Stimulated activated CD8-positive, alpha-beta memory T cell treated with anti-CD3 and anti-CD28 coated beads, Interleukin-7, amount 100 ng/mL, for 48 hours (primary cell): ENCODE measurements at places on chromosomes 3 and 15.

DNA sequence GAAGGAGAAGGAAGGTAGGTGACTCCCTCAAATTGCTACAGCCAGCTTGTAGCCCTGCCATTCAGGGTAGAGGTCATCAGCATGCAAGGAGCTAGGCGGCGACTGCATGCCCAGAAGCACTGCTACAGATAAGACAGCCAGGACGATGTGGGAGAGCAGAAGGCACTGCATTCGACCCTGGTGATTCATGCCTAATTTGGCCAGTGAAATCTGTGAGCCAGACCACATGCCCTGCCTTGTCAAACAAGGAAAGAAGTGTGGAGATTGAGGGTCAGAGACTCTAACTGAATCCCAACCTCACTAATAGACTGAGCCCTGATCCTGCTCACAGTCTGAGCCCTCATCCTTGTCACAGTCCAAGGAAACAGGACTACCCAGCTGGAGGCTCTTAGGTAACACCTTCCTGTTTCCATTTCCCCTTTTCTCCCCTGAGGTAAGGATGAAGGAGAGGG is 86.6 kb downstream of the LINGO1 start:
- DNase-seq: no peak

GRCh38 chr15:69760258-69760845 is 307.7 kb downstream of the RPLP1 start:
- no peak for DNase-seq

DNA sequence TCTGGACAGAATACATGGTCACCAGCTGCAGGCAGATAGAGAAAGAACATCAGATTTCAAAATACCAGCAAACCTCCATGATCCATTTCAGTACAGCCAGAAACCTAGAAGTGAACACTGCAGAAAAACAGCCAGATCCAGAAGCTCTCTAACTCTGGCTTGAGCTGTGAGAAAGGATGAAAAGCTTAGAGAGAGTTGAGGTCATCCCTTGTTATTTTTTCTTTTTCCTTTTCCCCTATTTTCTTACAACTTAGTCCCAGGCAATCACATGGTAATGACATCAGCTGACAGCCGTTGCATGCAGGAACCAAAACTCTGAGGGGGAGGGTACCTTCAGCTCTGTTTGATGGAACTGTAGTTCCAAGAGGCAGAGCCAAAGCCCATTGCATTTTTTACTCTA is 113.2 kb downstream of the TCF12 start:
- no peak for DNase-seq

DNA sequence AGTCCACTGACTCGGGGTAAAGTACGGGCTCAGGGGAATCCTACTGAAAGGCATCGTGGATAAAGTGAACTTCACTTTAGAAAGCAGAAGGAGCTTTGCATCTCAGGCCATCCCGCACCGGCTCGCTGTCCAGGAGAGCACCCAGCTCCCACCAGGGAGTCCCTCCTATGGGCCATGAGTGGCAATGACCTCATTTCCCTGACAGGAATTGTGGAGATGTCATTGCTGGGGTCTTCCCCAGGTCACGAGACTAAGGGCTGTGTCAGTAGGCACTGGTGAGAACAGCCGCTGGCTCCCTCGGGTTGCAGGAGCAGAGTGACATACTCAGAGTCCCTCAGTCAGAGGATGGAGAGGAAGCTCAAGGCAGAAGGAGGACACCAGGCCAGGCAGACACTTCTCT is 97.3 kb downstream of the XXYLT1 start:
- DNase-seq: no peak

DNA sequence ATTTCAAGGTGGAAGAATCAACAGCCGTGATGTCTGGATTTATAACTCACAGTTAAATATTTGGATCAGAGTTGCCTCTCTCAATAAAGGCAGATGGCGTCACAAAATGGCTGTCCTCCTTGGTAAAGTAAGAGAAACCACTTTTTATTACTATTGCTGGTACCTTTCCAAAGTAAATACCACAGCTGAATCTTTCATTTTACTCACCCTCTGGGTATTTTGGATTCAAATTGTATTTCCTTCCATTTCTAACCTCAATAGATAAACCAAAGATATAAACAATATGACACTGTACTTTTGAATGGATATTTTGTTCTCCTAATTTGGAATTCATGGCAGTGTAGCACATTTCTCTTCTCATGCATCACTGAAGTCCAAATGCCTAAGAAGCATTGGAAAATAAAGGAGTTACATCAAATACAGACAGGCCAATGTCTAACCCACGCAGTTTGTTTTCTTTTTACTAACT is 29.5 kb downstream of the KLHL24 start:
- no peak for DNase-seq

DNA sequence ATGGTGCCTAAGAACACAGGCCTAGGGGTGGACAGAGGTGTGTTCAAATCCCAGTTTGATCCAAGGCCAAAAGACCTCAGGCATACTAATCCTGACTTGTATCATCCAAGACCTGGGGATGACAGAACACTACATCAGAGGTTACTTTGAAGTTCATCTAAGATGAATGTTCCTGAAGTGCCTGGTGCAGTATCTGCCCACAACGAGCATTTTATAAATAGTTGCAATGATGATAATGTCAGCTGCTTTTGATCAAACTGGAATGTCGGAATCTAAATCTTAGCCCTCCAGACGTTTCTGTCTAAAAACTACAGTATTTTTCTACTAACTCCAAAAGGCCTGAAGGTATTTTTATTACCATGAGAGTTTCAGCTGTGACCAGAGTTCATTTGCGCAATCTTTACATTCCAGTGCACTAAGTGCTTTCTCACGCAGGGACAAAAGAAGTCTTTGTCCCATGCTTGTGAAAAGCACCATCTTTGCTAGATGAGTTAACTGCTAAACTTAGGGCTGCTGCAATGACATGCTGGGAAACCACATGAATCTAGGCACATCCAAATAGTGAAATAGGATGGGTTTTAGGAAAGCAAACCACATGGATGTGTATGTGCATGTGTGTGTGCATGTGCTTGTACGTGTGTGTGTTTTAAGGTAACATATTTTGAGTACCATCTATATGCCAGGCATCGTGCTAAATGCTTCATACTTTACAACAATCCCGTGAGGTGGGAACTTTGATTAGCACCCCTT is 18.1 kb downstream of the ANXA2 start:
- DNase-seq: no peak

GRCh38 chr15:47609693-47610092 is 107.6 kb upstream of the SEMA6D start:
- DNase-seq: no peak

DNA sequence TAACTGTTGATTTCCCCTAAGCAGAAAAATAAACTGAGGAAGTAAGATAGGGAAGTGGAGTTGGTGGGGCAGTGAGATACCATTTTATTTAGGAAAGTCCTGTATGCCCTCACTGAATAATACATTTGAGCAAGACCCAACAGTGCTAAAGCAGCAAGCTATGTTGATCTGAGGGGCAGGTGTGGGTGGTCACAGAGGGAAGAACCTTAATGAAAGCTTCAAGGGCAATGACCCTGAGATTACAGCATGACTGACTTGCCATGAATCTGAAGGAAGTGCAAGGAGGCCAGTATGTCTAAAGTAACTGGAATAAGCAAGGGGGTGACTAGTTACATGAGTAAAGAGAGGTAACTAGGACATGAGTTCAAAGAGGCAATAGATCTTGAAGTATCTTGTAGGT is 159.5 kb downstream of the CD47 start:
- no peak for DNase-seq

GRCh38 chr3:3817865-3818264 is 18.6 kb downstream of the LRRN1 start:
- no peak for DNase-seq

DNA sequence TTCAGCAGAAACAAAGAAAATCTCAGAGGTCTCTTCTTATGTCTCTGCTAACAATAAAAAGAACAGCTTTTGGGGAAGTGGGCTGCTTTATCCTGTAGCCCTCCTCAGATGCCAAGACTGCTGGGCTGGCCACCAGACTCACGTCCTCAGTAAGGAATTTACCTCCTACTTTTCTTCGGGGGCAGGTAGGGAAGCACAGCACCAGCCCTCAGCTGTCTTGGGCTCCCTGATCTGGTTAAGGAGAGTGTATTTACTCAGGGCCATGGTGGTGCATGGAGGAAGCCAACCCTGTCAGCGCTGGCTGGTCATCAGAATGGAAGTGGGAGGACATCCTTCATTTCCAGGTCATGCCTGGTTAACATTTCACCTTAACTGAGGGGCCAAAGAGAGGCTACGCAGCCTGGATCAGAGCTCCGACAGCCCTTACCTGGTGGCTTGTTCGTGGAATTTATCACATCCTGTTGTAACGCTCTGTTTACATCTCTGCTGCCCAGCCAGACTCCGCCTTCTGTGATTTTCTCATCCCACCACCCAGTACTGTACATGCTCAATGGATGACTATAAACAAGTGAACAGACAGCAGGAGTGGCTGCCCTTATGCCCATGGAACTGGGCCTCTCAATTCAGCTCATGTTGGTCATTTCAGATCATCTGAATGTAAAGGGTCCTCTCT is 108.3 kb downstream of the IGF2BP2 start:
- no peak for DNase-seq

DNA sequence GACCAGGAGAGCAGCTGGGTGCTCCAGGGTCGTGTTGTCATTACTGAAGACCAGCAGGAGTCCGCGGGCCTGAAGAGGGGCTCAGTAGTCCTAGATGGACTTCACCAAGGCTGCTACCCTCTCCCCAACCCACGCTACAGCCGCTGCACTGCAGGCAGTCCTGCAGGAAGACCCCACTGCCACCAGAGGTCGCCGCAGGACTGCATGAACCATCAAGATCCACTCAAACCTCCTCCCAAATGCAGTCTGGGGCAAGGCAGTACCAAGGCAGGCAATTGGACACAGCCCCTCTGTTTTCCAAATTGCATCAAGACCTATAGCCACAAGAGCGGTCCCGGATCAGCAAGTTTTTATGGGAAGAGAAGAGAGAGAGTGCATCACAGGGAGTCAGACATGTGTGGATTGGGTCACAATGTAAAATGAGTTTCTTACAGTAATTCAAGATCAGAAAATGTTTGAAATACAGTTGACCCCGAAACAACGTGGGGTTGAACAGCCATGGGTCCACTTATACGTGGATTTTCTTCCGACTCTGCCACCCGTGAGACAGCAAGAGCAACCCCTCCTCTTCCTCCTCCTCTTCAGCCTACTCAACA is 46.7 kb downstream of the DZIP1L start:
- peak; percentile 51 for DNase-seq
